NCI-H526 treated with DMSO at 0.1 percent for 48 hours (cell line): ENCODE measurements at places on chromosomes 4 and X.

GRCh38 chrX:154902408-154902807 is 16.3 kb downstream of the F8A1 start:
- no peak for DNase-seq

DNA sequence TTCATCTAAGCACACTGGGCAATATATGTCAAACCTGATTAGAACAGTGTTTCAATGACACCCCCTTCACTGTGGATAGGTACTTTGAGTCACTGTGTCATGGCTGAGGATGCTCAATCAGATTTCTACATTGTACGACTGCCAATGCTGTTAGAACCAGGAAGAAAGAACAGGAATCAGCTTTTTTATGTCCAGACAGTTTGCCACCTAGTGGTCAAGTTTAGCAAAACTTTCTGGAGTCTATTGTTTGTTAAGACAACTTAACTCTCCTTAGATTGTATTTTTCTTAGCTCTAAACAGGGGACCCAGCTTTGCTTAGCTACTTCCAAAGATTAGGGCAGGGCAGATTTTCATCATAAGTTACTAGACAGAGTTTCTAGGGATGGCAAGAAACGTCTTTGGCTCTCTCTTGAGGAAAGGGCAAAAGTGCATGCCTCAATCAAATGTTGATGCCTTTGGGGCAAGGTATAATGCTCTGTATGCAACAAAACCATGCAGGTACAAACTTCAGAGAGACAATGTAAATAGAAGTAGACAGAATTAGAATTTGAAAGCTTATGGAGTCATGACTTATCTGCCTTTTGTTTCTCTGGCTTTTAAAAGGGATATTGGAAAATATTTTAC is 40.5 kb upstream of the BMP3 start:
- peak; percentile 25 for DNase-seq

- DNase-seq, result no peak
Observed at GRCh38 chrX:10537308-10537707, 83.1 kb downstream of the MID1 start.

- no peak for DNase-seq
Observed at GRCh38 chr4:91322961-91323360, 980.8 kb upstream of the GRID2 start.

DNA sequence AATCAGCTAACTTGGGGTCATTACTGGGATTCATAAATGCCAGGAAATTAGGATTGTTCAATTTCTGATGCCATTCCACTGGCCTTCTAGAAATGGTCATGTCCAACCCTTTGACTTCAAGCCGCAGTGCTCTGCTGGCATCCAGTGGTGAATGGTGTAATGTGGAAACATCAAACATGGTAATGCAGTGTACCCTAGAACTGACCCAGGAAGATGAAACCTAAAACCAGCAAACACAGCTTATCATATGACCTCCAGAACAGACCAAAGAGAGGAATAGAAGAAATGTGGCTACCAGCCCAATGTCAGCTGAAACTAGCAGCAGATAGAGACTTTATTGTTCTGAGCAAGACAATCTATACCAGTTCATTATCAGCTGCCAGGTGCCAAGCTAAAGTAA is 13.8 kb downstream of the CXCL13 start:
- no peak for DNase-seq

- no peak for DNase-seq
Observed at GRCh38 chr4:180850318-180850940, 1392.8 kb upstream of the TENM3 start.

DNA sequence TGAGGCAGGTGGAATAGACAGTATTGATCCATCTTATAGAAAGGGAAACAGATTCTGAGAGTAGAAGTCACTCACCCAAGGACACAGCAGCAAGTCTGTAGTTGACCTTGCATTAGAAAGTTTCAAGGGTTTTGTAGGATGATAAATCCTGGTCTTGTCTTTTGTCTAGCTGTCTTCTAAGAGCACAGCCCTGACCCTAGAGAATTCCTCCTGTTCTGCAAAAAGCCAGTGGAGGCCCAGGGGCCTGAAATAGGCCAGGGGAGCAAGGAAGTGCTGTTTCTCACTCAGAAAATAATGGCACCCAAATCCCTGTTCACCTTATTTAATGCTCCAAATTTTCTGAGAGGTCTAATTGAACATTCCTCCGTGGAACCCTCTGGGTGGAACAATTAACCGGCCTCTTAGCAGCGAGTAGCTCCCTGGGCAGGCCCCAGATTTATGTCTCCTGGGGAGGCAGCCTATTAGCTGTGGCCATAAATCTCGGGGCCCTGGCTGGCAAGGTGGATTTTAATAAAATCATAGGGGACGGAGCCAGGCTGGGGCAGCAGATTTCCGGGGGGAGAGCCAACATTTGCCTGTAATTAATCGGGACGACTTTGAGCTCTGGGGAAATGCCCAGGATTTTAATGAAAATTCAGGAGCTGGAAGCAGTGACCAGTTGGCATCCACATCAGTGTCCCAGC is 49.2 kb upstream of the MSX1 start:
- no peak for DNase-seq

DNA sequence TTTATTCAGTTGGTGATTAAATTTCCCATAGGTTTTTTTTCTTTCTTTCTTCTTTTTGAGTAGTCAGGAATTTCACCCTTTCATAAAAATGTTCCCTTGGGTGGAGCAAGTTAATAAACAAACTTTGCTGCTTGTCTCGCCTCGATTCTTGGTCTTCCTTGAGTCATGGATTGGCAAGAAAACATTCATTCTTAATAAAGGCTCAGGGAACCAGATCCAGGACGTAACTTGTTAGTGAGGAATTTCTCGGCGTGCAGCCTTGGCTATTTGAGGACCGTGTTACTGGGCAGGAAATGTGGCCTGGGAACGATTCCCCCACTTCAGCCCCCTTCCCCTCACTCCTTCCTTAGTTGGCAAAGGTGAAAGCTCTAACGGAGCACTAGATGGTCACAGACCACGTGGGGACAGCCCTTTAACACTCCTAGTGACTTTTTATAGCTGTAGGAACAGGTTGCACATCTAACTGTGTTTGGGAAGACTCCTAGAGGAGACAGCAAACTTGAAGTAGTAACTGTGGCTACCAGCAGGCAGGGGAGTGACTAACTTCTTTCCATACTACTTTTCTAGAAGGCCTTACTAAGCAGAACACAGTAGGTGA is 106.8 kb downstream of the UCHL1 start:
- no peak for DNase-seq

- no peak for DNase-seq
Observed at GRCh38 chr4:140311257-140311835, 62.1 kb upstream of the SCOC start.

DNA sequence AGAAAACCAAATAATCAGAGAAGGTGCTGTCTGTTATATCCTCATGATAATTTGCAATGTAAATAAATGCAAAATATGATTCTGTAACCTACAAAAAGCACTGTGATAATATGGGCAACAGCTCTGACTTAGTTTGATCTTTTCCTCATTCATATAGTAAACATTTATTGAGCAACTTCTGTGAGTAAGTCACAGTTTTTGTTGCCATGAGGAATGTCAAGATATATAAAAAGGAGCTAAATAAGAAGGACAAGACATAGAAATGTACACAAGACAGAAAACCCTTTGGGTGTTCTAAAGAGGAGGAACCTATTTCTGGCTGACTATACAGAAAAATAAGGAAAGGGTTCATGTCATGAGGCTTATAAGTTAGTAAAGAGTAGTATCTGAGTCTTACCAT is 44.3 kb downstream of the ARSJ start:
- peak; percentile 81 for DNase-seq

DNA sequence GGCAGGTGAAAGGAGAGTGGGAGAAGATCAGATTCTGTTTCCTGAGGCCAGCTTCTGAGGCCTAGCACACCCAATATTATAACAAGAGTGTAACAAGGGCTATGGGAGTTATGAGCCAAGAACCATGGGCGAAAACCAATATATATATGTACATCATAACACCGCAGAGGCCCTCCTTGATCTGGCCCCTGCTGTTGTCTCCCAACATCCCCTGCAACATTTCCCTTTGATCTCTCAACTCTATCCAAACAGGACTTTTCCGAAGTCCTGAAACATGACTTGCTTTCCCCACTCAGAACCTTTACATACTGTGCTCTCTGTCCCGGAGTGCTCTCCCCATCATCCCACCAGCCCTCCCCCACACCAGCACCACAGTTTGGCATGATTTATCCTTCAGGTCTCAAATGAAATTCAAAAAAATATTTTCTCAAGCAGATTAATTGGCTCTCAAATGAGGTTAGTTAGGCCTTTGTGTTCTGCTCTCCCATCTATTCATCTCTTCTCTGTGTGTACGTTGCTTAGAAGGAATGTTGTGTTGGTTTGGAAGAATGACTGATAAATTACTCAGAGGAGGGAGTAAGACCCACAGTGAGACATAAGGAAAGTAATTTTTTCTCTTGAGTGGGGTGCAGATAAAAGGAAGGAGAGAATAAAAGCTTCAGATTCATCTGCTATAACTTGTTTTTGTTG is 58.1 kb upstream of the SMIM10 start:
- no peak for DNase-seq

GRCh38 chrX:7263330-7263729 is 115.4 kb upstream of the PUDP start:
- DNase-seq, result no peak

DNA sequence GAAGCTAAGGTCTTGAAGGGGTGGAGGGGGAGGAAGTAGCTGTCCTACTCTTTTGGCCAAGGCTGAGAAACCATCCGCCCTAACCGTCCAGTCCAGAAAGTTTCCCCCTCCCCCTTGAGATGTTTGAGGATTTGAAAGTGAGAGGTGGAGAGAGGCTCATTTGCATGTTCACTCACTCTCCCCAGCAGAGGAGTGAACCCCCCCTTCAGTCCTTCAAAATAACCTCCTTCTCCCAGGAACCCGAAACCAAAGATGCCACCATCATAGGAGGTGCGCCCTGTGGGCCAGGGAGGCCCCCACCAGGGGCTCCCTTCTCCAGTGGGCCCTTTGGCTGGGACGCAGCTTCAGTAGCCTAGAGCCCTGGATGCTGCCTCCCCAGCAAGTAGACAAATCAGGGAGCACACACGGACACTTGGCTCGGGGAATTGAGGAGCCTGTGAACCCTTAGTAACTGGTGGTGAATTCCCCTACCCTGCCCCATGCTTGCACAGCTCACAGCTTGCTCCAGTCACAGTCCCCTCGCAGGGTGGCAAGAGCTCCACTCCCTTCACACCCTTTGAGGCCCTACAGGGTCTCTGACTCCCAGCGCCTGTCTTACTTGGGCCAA is 25.6 kb downstream of the ELF4 start:
- no peak for DNase-seq

GRCh38 chrX:95622200-95622599 is 1062.4 kb upstream of the DIAPH2 start:
- DNase-seq, result no peak

DNA sequence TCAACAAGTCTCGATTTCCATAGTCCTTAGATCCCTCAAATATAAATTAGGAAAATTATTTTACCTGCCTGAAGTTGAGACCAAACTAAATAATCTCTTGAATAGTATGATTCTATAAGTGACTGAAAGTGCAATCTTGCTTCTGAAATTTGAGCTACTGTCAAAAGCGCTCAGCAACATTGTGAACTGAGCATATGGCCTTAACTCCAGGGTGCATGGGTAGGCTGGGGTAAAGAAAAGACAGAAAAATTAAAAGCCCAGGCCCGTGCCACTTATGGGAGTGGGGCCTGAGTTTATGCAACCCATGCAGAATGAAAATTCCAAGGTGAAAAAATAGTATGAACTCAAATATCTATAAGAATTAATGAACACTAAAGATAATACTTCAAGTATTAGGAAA is 9.8 kb downstream of the PGRMC2 start:
- DNase-seq, result no peak

GRCh38 chr4:5921101-5921980 is 28.5 kb upstream of the CRMP1 start:
- DNase-seq, result no peak

DNA sequence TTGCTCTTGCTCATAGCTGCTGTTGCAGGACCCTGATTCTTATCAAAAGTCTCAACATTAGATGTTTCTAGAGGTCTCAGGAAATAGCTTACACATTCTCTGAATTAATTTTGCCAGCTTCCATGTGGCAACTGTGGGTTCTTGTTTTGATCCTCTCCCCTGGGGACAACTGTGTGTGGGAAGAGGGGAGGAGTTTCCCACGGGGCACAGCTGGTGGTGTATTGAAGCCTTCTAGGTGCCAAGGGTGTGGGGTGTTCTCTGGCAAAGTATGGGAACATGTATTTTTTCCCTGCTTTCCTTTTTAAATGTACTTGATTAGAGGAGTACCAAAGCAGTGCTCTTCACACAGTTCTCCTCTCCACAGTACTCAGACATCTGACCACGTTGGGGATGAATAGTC is 212.7 kb downstream of the RPA4 start:
- DNase-seq, result no peak

GRCh38 chrX:25022499-25023325 is 6.9 kb upstream of the ARX start:
- DNase-seq, result no peak

GRCh38 chr4:68490826-68491457 is 43.7 kb downstream of the TMPRSS11E start:
- no peak for DNase-seq

- no peak for DNase-seq
Observed at GRCh38 chrX:72495046-72495445, 77.6 kb downstream of the HDAC8 start.

- no peak for DNase-seq
Observed at GRCh38 chr4:37896206-37896860, 5.4 kb downstream of the TBC1D1 start.

GRCh38 chrX:36963852-36964251 is 44.3 kb upstream of the FAM47C start:
- DNase-seq, result no peak

- DNase-seq, result peak; percentile 62
Observed at GRCh38 chr4:53196882-53197771, 168.7 kb downstream of the SCFD2 start.

DNA sequence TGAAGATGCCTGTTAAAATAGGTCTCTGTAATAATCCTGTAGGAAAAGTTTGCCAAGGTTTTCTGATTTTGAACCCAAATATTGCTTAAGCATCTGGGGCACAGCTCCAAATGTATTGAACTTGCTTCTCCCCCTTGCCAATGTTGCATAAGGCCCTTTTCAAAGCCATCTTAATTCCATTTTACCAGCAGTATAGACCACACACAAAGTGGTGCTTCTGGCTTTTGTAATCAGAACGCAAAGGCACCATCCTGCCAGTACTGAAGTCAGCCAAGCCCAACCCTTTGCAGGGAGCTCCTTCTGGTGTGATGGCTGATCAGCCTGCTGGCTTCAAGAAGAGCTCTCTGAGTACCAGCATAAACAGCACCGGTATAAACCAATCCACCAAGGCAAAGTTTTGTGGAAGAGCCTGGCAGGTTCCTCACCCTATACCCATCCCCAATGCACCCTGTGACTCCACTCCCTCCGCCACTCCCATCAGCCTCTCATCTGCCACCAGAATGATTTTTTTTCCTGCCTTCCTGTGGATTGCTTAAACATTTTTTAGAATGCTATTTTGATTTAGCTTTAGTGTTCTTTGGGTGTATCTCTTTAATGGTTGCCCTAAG is 39.2 kb upstream of the USP9X start:
- DNase-seq, result no peak

- DNase-seq, result peak; percentile 72
Observed at GRCh38 chr4:87521757-87522374, 7.3 kb downstream of the SPARCL1 start.

- DNase-seq, result peak; percentile 26
Observed at GRCh38 chr4:139875411-139875825, 209.8 kb downstream of the MGST2 start.

- DNase-seq, result peak; percentile 98
Observed at GRCh38 chr4:153209410-153209809, 5.2 kb downstream of the TRIM2 start.
